Activated CD4-positive, alpha-beta memory T cell treated with anti-CD3 and anti-CD28 coated beads, Interleukin-2, amount 10 ng/mL, durations not matched to agents 7 days and 5 days (primary cell): ENCODE measurements at places on chromosomes 3 and 15. TPM values are rescaled to one million over a fixed set of nuclear protein-coding genes. Genes with fewer than 3 reads are reported as not detected.

The TOPAZ1 gene
- total RNA-seq = not detected

The KBTBD13 gene
- not detected for total RNA-seq

The NR2F2 gene
- total RNA-seq = not detected

The HHLA2 gene
- total RNA-seq = 9.5 TPM

The GOLGA8M gene
- total RNA-seq = 2.7 TPM

The MRPS11 gene
- total RNA-seq = 48.5 TPM

The FBXL22 gene
- 1.0 TPM for total RNA-seq

The KCNMB3 gene
- total RNA-seq = 0.60 TPM
